KG1 (cell line): ENCODE measurements at places on chromosomes 7 and 10.
A peak's percentile ranks its signal among the peaks of the same experiment; 100 is the strongest.

- DNase-seq: no peak
These were observed 228.2 kb downstream of the PTEN start for GRCh38 chr10:88091490-88092061.

DNA sequence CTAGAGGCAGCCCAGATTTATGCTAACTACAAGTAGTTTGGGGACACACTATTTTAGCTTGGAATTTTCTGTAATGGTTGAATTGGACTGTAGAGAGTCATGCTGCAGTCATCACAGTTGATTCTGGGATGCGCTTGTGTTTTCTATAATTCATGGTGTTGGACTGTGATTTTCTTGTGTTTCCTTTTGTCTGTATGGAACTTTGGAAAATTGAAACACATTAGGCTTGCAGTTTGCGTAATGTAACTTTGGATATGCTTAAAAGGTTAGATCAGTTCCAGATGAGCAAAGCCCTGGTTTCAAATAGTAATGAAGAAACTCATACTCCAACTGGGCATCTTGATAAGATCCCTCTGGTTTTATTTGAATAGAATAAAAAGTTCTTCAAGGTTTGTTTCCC is 502.2 kb downstream of the ARL4A start:
- no peak for DNase-seq

DNA sequence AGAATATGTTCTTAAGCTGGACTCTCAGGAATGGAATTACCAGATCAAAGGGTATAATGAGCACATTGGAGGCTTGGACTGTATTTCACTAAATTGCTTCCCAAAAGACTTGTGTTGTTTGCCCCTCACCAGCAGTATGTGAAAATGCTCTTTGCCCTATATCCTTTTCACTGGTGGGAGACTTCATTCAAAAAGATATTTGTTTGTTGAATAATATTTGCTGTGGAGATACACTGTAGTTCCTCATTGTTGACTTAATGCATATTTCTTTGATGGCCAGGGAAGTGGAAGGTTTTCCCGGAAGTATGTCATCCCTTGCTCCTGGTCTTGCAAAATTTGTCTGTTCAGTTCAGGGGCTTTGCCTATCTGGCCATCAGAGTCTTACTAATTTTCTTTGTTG is 19.4 kb downstream of the GSTO2 start:
- DNase-seq: no peak

DNA sequence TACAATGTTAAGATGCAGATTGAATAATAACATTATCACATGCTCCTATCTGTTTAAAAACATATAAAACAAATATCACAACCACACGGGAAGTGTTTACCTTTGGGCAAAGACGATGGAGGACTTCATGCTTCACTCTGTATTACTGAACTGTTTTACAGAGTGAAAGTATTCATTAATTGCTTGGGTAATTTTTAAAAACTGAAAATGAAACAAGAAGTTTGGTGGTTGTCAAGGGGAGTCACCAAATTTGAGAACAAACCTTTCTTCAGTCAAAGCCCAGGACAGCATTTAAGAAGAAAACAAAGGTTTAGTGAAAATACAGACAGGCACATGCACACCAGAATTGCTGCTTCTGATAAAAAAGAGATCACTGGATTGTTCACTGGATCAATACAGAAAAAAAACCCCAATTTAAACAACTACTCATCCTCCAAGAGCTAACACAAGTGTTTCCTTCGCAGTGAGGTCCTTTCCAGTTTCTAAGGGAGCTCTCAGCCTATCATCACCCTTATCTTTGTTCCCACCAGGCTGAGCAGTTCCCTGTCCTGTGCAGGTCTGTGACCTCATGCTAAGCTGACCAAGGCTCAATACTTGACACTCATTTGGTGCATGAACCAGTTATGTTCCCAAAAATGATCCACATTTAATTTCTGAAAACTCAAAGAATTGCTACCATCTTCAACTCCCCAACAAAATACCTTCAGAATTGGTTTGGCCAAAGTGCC is 8.8 kb downstream of the PARP12 start:
- no peak for DNase-seq

- no peak for DNase-seq
These were observed 99.3 kb downstream of the FAM53B start for GRCh38 chr10:124644771-124645415.

DNA sequence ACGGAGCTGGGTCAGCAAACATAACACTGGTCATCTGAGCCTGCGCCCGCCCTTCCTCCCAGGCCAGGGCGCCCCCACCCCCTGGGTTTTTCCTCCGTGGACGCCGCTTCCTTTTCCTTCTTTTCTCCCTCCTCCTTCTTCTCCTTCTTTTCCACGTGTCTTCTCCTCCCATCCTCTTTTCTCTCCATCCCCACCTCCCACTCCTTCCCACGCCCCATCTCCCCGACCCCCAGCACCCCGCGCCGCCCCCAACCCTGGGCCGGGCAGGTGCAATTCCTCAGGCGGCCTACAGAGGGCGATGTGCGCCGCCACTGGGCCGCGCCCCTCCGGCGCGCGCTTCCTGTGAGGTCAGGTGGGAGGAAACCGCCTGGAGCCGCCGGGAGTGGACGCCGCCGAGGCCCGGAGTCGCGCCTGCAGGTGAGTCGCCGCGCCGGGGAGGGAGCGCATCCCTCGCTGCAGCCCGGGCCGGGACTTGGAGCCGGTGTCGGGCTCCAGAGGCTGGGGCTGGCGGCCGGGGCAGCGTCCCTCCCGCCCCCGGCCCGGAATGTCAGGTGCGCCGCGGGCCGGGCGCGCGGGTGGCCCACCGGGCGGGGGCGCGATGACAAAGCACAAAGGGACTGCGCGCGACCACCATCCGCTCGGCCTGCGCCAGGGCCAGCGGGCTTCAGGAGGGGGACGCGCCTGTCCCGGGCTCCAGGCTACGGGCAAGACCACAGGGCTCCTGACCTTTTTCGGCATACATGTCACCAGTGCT is at the start of gene FAM241B:
Gene FAM241B, plus strand, starts transcription at position 351 of the 754 bp plus-strand sequence. CDS start 1,497 bp downstream, outside the sequence.
- peak; percentile 3 for DNase-seq

DNA sequence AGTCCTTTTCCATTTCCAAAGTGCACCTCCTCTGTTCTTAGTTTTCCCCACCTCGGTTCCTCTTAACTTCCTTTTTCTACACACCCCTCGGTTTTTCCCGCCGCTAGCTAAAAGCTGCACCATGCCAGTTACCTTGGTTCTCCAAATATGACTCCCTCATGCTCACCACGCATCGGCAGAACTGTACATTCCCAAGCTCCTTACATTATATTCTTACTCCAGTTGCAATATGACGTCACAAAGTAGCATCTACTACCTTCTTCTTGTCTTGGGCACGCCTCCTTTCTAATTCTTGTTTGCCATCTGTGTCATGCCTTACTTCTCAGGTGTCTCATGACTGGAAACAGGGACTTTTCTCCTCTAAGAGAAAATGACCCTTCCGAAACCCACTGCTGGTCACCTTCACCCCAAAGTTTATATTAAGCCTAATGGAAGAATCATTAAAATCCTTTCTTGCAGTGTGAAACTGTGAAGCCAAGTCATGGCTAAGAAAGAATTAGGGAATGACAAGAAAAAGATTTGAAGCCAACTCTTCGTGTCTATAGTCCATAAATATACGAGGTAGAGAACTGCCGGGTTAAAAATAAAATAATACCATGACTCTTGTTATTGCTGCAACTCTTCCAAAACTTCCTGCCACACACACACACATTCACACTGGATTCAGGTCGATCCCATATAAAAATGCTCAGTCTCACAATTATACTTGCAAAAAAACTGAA is 1.7 kb downstream of the ESYT2 start:
- peak; percentile 25 for DNase-seq

- peak; percentile 42 for DNase-seq
These were observed 9.3 kb downstream of the RPP38 start for GRCh38 chr10:15106352-15107013.

- no peak for DNase-seq
These were observed 331.1 kb downstream of the KIF20B start for GRCh38 chr10:90032519-90032918.
